ENCODE measurements at places on chromosomes 5 and 9.

GRCh38 chr5:74262544-74263207 is 377.9 kb downstream of the ENC1 start:
- no peak for DNase-seq

DNA sequence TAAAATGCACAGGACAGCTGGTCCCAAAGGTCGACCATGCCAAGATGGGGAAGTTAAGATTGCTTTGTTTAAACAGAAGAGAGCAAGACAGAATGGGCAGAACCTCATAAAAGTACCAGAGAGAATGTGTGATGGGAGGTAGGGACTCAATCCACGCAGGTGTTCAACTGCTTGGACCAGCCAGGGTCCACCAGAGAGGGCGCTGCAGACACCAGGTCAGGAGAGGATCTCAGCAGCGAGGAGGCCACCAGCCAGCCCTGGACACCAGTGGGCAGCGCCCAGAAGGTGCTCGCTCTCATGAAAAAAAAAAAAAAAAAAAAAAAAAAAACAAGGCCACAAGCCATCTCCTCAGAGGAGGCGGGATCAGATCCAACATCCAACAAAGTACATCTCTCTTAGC is 81.8 kb downstream of the SHC3 start:
- DNase-seq, result no peak

DNA sequence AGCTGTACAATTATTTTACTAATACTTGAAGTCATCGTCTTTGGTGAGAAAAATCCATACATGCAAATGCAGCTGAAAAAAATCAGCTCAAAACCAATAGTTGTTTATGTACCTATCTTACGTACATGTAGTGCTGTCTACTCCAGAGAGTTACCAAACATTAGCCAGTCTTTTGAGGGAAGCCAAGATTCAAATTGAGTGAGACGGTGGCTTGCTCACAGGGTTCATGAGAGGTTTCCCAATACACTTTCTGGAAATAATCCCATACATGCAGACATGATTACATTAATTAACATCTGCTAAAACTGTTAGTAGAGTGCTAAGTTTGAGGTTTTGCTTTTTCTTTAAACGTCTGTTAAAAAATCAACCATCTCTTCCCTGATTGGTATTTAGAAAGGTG is 2.3 kb downstream of the C9orf72 start:
- DNase-seq, result no peak

DNA sequence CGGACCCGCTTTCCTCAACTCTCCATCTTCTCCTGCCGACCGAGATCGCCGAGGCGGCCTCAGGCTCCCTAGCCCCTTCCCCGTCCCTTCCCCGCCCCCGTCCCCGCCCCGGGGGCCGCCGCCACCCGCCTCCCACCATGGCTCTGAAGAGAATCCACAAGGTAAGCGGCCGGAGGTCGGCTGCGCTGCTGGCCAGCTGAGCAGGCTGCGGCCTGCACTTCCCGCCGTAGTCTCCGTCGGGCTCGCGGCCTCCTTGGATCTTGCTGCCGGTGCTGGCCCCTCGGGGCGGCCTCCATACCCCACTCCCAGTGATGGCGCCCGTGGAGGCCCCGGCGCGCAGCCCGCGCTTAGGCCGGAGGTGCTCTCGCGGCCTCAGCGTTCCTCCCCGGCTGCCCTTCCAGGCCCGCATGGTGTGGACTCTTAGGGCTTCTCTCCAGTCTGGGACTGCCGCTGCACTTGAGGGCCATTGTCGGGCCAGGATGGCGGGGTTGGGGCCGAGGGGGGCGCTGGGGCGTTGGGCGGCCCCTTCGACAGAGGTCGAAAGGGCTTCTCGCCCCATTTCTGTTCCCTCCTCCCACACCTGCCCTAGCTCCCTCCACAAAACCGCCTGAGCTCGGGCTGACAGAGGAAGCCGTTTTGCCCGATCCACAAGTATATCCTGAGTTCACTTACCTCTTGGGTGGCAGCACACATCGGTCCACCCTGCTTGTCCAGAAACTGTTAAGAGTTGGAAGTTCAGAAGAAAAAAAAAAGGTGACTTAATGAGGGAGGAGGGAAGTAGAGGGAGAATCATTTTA is 714 bp downstream of the UBE2D2 start:
- peak; percentile 26 for DNase-seq

GRCh38 chr9:68780720-68781119 is 75.7 kb downstream of the PIP5K1B start:
- DNase-seq, result no peak

GRCh38 chr5:146580237-146580636 is 64.2 kb upstream of the GPR151 start:
- no peak for DNase-seq

DNA sequence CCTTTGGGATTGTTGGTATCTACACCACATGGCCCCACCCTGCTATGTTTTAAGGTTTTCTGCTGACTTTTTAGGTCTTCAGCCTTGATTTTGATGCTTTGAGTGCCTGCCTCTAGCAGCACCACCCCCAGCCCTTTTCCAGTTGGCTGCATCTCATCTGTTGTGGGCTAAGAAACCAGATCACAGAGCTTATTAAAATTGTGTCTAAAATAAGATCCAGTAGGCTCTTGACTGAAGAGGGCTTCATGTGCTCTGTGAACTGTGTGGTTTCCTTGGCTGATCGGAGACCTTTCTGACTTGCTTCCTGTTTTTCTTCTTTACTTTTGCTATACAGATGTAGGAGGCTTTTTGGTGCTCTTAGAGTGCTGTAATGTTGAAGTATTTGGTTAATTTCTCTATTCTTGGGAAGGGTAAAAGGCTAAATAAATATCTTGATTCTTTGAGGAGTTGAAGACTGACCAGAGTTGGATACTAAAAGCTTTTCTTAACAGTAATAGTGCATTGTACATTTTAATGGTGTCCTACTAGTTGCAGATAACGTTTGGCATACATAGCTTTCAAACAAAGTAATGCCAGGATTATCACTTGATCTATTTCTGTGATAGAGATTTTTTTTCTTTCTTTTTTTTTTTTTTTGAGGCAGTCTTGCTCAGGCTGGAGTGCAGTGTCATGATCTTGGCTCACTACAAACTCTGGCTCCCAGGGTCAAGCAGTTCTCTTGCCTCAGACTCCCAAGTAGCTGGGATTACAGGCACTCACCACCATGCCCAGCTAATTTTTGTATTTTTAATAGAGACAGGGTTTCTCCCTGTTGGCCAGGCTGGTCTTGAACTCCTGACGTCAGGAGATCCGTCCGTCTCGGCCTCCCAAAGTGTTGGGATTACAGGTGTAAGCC is 4.5 kb downstream of the UBE2D2 start:
- peak; percentile 14 for DNase-seq

GRCh38 chr9:87206064-87206661 is 258.9 kb upstream of the GAS1 start:
- DNase-seq, result peak; percentile 85

Data from fibroblast of skin of abdomen (primary cell).